ENCODE measurements at places on chromosomes 3 and 15.

DNA sequence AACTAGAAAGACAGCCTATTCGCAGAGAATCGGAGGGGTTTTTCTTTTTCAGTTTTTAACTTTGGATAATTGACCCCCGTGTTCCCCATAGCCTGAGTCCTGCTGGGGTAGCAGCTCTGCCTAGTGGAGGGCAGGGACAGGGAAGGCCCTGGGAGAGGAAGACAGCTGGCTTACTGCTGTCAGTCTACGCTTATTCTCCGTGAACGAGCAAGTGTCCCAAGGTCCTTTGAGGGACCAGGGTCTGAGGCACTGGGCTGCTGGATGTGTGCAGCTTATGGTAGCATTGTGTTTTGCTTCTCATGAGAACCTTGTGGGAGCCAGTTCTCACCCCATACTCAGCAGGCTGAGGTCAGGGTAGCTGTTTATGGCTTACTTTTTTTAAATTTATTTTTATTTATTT, 3.0 kb downstream of the LIMD1 start:
- no peak for DNase-seq

GRCh38 chr3:69197455-69197854, 75.1 kb upstream of the LMOD3 start:
- no peak for DNase-seq

- DNase-seq, result peak; percentile 20
These were observed 587 bp downstream of the NPHP3 start for GRCh38 chr3:132721479-132722164.

DNA sequence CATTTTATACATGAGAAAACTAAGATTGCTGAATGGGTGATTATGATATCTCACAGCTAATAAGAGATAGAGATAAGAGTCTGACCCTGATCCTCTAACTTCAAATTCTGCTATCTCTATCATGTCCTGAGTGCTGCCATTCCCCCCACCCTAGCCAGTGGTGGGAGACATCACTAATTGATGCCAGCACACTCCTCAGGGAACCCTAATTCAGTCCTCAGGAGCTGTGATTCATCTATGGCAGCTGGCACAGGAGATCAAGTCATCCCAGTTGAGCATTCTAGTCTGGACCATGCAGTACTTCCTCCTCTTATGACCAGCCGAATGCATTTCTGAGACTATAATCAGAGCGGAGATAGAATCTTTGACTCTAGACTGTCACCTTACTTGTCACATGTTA, 71.9 kb downstream of the SYNM start:
- DNase-seq, result no peak

GRCh38 chr3:64265646-64266045, 40.4 kb upstream of the PRICKLE2 start:
- DNase-seq, result no peak

DNA sequence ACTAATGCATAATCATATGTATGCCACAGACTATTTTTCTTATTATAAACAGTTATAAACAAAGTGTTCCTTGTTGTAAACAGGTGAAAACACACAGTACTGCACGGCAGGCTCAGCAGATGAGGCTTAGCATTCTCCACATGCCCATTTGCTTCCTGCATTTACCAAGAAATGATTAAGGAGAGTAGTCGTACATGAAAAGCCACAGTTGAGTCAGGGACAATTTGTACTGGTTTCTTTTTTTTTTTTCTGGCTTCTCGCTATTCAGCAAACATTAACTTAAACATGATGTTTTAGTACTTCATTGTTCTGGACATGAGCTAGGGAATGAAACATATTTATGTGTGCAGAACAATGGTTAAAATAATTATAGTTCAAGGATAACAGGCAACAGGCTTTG, 63.4 kb downstream of the GHSR start:
- DNase-seq, result no peak

- DNase-seq, result no peak
These were observed 10.3 kb downstream of the TRAK1 start for GRCh38 chr3:42101481-42101880.

DNA sequence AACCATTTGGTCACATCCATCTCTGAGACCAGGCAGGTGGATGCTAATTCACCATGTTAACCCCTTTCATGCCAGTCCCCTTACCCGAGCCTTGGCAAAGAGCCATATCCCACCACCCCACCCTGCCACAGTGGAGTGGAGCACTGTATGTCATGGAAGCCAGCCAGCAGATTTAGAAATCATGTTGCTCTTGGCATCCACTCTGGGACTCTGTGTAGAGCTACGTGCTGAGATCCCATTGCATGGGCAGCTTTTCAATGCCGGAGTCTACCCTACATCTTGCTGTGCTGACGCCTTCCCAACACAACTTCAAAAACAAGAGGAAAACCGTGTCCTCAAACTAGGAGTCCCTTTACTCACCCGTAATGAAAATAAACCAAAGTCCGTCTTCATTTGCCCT, 131.0 kb downstream of the NTRK3 start:
- DNase-seq, result no peak

- no peak for DNase-seq
These were observed 22.5 kb downstream of the CCDC33 start for GRCh38 chr15:74258456-74259291.

- DNase-seq, result no peak
These were observed 162.4 kb upstream of the CGNL1 start for GRCh38 chr15:57213862-57214261.

- no peak for DNase-seq
These were observed 38.8 kb upstream of the PLXND1 start for GRCh38 chr3:129645286-129645685.

GRCh38 chr3:160105907-160106584, 117.4 kb downstream of the IL12A start:
- DNase-seq, result no peak

DNA sequence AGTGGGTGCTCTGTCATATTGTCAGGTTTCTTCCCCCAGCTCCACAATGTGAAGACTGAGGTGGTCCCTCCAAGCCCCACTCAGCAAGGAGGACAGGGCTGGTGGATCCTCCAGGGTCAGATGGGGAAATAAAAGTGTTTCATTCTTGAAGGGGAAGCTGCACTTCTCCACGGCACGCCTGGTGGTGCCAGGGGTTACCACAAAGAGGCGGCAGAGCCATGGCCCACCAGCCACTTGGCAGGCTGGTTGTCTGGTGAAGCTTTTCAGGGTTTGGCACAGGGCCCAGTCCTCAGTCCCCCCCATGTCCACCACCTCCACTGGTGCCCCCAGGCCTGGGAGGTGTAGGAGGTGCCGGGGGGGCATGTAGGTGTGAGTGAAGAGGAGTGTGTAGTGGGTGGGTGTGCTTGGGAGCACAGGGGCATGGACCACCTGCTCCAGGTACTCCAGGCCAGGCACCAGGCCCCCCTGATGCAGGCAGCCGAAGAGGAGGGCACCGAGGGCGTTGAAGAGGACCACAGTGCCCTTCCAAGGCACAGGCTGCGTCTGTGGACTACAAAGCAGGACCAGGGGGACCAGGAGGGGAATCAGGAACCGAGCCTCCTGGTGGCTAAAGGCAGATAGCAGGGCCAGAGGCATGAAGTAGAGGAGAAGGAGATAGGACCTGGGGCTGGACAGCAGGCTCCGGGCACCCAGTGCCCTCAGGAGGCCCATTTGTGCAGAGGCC, 5.0 kb upstream of the NCBP2 start:
- no peak for DNase-seq

DNA sequence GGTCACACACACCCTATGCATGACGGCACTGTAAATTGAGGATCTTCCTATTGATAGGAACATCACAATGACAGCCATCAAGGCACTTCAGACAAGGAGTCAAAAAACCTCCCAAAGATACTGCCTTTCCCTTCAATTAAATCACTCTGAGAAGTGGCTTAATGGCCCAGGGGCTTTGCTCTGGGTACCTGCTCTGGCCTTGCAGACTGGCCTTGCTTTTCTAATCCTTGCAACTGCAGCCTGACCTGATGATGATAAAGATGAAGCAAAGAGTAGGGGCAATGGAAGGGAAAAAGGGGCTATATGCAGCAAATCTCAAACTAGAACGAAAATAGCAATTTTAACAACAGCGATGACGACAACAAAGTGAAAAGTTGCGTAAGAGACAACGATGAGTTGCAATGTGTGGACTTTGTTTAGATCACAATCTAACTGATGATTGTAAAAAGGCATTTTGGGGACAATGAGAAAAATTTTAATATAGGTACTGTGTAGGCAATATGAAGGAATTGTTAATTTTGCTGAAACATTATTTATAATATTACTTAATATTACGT, 14.6 kb downstream of the ADAMTS9 start:
- no peak for DNase-seq

DNA sequence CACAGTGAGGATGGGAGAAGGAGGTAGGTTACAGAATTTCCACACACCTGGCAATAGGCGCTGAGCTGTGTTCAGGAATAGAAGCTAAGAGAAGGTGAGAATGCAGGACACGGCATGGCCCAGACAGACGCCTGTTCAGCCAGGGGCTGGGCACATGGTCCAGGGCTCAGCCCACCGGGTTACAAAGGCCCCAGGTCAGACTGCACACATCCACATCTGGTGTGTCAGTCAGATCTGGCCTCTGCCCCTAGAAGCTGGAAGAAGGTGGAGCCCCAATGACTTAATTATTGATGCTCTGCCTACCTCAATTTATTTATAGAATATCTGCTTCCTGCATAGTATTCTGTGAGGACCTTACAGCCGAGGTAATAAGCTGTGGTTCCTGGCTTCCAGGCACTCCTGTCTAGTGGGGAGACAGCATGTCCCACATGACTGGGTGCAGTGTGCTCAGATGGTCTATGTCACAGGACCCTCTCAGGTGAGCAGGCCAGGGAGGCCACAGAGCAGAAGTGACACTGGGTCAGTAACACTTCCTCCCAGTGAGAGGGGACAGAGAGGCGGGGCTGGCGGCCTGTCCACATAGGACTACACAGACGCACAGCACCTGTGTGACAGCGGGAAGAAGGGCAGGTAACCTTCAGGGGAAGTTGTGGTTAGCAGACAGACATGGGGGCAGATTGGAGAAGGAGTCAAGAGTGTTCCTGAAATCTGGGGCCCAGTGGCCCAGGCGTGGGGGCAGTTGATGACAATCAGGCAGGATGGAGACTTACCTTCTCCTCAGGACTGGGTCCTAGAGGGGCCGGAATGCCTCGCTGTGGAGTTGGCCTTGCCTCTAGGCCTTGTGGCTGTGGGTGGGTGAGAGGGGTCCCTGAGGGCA, 38.6 kb upstream of the PLXNA1 start:
- no peak for DNase-seq

GRCh38 chr3:134496471-134497071, 10.7 kb downstream of the CEP63 start:
- no peak for DNase-seq

- DNase-seq, result no peak
These were observed 628.2 kb upstream of the CFAP20DC start for GRCh38 chr3:59677747-59678702.

GRCh38 chr3:172582712-172583111, 59.5 kb upstream of the TNFSF10 start:
- DNase-seq, result no peak

GRCh38 chr15:72319985-72320671, at the start of gene CELF6:
TSS of gene CELF6 (minus strand) at chr15:72320157. CDS start at chr15:72319874, 283 bp downstream.
- DNase-seq, result peak; percentile 57

- DNase-seq, result no peak
These were observed 215.2 kb upstream of the ROPN1 start for GRCh38 chr3:124207077-124207476.

- DNase-seq, result peak; percentile 72
These were observed 34.0 kb upstream of the DUSP7 start for GRCh38 chr3:52090131-52090932.

- no peak for DNase-seq
These were observed 517.7 kb downstream of the MAGI1 start for GRCh38 chr3:65521032-65521431.

- no peak for DNase-seq
These were observed 36.3 kb upstream of the PPM1L start for GRCh38 chr3:160719710-160720109.

DNA sequence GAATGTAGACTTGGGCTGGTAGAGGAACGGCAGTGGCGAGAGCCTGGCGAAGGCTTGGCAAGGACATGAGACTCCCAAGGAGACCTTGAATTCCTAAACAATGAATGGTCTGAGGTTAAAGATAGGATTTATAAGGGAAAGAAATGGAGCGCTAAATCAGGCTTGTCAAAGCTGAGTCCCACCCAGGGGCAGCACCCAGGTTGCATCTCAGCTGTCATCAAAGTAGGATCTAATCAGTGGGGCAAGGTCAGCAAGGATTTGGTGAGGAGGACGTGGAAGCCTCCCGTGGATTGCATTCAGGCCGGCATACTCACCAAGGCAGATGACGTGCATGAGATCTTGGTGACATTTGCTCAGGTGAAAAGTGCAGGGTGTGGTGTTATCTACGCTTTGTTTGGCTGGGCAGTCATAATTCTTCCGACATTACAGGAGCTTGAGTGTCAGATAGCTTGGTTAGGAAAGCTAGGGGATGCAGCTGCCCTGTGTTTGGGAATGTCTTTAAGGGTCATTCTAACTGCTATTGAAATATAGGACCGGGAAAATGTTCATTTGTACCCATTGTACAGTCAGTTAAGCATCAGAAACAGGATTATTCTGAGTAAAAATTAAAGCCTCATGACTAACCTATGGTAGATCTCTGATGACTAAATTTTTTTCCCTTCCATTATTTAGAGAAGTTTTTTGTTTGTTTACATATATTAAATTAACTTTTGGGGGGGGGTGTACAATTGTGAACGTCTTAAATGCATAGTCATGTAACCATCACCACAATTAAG, 99.4 kb upstream of the TSC22D2 start:
- DNase-seq, result no peak

DNA sequence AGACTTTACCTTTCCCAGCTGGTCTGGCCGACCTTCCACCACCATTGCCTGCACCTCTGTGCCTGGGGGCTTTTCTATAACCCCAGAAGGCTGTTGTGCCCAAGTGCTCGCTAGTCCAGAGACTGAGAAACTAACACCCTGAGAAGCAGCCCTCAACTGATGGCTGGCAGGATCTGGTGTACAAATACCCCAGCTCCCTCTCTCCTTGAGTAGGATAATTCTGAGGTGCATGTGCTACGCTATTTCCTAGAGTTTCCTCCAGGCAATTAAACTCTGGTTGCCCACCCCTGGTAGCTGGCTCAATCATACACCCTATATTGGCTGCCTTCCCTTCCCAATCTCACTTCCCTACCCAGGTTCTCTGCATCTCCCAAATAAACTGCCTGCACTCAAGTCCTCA, 11.5 kb upstream of the SLC6A1 start:
- DNase-seq, result no peak

DNA sequence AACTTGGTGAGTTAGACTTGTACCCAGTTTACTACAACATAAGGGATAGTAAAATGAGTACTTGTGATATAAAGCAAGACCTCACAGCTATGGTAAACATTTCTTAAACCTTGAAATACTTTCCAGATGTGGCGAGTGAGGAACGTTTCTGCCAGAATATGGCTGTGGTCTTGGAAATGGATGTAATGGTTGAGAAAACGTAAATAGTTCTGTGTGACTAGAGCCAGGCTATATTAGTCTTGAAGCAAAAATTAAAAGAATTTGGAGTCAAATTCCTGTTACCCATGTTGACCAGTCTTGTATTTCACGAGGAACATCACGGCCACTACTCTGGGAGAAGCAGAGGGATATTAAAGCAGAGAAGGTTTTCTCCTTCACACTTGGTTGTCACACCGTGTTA, 15.3 kb downstream of the OR4F15 start:
- no peak for DNase-seq

- peak; percentile 17 for DNase-seq
These were observed 26.0 kb downstream of the NBEAL2 start for GRCh38 chr3:47005212-47006144.

Data from uterus (tissue), 4 donors.